ENCODE measurements at places on chromosomes 13 and 19.
A peak's percentile ranks its signal among the peaks of the same experiment; 100 is the strongest.

GRCh38 chr19:28297586-28298157 lies 915.3 kb downstream of the UQCRFS1 start:
- DNase-seq: no peak

DNA sequence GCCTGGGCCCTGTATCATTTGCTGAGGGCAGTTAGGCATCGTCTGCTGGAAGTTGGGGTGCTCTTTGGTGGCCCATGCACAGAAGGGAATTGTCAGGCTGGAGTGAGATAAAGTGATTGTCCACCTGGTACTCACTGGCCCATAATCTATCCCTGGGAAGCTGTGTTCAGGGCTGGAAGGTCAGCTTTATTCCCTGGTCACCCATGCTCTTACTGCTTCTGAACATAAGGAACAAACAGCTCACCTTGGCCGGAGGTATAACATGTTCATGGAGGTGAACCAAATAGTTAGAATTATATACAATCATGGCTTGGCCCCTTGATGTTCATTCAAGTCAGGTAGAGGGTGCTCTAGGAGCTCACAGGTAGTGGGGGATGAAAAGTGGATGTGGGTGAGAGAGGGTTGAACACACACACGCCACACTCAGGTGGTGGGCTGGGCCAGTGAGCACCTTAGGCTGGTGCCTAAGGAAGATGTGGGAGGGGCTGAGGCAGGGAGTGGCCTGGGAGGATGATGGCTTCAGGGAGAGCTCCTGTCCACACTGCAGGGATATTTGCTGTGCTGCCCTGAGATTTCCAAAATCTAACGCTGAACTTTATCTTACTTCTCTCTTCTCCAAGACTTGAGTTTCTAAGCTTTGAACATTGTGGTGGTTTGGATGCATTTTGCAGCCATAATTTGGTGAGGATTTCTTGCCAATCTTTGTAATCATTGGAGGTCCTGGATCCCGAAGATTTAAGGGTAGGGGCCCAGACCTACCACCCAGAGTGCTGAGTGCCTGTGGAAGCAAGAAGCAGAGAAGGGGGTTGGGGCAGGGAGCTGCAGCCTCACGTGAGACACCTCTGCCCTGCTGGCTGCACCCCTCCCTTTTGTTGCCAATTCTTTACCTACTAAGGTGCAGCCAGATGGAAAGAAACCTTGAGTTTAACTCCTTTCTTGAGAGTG lies 420.6 kb downstream of the ZNF536 start:
- no peak for DNase-seq

GRCh38 chr19:7397687-7398086 lies 49.0 kb downstream of the ARHGEF18 start:
- DNase-seq: no peak

DNA sequence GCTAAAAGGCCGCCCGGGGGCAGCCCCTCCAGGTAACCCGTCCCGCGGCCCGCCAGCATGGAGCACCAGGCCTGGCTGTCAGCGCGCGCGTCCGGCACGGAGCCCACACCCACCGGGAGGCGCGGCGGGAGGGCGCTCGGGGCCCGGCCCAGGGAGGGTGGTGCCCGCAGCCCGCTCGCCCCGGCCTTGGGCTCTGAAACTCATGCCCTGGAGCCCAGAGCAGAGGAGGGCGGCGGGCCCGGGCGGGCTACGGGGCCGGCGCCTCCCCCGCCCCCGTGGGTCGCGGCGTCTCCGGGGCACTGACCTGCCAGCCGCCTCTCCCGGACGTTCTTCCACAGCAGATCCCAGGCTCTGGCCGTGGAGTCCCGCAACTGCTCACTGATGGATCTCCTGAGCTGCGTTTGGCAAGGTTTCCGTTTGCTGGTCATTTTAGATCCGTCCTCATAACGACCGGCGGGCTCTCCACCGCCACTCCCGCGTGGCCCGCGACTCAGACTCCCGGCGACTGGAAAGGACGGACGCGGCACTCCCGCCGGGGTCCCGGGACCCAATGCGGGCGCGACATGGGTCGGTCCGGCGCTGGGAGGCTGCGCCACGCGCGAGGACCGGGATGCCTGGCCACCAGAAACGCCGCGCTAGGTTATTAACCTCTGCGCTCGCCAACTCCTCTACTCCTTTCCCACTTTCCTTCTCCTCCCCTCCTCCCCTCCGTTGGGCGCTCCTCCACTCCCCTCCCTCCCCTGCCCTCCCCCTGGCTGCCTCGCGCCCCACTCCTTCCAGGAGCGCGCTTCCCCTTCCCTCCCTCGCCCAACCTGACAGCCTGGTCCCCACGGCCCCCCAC lies 64.7 kb upstream of the STARD13 start:
- DNase-seq: no peak

- DNase-seq: no peak
These were observed 866 bp downstream of the COX7A1 start for GRCh38 chr19:36151144-36152018.

DNA sequence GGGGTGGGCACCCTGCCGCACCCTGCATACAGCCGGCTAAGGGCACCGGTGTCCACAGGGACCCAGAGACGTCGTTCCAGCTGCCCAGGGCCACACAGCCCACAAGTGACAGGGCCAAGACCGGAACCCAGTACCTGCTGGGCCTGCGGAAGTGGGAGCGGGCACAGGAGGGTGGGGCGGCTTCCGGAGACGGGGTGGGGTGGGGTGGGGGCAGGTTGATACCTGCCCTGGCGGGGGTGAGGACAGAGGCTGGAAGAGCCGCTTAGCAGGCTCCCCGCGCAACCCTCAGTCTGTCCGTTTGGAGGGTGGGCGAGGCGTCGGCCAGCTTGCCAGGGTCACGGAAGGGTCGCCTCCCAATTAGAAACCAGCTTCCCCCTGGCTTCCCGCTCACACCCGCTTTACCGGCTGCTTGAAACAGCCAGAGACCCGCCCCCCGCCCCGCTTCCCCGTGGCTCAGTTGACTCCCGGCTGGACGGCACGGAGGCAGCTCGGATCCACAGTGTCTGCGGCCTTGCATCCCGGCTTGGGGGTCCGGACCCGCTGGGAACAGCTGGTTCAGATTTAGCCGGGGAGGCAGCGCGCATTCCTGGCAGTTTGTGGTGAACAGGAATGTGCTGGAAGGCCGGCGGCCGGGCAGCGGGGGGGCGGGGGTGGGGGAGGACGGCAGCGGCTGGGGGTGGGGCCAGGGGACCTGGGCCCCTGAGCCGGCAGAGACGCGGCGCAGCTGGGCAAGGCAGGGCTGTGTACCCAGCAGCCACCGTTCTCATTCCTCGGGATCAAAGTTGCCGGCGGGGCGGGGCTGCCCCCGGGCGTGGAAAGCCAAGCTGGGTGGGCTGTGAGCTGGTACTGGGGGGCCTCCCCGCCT lies 1.9 kb downstream of the CNN2 start:
- DNase-seq: peak; percentile 67

- no peak for DNase-seq
These were observed 6.5 kb downstream of the MAB21L1 start for GRCh38 chr13:35469806-35470525.

DNA sequence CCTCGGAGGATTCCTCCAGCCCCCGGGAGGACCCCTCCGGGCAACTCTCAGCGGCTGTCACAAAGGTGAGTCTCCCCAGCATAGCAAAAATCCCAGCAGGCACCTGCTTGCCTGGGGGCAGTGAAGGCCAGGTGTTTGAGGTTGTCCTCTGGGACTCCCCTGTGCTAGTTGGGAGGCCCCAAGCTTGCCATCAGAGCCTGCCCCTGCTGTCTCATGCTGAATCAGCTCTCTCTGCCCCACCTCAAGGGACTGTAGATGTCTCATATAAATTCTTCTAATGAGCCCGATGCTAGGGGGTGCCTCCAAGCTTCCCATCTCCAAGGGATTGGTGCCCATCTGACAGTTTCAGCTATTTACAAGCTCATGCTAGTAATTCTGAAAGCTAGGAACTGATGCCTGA lies 53.6 kb downstream of the NWD1 start:
- no peak for DNase-seq

- DNase-seq: no peak
These were observed 21.6 kb downstream of the SPATA13 start for GRCh38 chr13:24181991-24182702.

GRCh38 chr13:29162638-29163235 lies 342.6 kb downstream of the MTUS2 start:
- DNase-seq: no peak

- no peak for DNase-seq
These were observed 18.9 kb downstream of the VASP start for GRCh38 chr19:45526143-45526542.

DNA sequence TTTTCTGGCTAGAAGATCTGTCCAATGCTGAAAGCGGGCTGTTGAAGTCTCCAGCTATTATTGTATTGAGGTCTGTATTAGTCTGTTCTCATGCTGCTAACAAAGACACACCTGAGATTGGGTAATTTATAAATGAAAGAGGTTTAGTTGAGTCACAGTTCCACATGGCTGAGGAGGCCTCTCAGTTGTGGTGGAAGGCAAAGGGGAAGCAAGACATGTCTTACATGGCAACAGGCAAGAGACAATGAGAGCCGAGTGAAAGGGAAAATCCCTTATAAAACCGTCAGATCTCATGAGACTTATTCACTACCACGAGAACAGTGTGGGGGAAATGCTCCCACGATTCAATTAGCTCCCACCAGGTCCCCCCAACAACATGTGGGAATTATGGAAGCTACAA lies 980.4 kb downstream of the SLITRK5 start:
- no peak for DNase-seq

- DNase-seq: no peak
These were observed 323.7 kb downstream of the MTUS2 start for GRCh38 chr13:29143847-29144246.

DNA sequence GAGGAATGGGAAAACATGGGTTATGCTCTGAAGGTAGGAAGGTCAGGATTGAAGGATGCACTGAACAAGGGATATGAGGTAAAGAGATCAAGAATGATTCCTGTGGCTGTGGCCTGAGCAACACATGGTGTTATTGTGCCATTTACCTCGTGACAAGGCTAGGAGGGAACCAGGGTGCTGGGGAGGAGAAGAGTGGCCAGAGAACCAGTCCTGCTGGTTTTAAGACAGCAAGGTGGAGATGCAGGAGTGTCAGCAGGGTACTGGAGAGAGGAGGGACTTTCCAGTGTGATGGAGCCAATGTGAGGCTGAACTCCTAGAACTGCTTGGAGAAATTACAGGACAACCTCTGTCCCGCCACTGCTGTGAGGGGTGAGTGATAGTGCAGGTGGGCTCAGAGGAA lies 282.4 kb downstream of the MYO16 start:
- no peak for DNase-seq

DNA sequence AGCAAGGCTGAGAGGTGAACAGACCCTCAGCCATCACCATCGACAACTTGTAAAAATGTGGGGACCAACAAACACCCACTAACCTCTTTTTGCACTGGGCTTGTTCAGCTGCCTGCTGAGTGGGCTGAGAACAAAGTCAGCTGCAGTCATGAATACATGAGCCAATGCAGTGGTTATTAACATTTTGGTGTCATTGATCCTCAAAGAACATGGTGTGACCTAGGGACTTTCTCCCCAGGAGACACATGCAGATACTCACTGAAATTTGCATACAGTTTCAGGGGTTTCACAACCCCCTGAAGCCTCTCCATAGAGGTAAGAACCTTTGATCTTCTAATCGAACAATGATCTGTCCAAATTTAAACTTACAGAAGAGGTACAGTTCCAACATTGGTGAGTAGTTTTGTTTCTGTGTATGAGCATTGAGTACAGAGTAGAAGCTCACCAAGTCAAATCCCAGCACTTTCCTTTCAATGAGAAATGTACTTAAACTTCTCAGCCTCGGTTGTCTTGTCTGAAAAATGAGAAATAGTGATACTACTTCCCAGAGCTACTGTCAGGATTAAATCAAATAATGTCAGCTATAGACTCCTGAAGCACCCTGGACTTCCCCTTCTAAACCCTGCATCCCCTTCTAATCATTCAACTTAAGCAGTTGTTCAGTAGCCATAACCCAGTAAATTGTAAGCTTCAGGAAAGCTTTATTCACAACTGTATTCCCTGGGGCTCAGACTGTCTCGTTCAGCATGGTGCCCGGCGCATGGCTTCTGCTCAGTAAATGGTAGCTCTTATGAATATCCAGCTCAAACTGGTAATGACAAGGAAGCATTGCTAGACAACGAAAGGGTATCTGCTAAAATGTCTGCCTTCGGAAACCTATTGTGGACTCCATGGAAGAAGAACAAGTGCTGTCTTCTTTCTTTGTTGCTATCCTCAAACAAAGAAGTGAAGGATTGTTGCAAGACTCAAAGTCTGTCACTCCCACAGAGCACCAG lies 148.7 kb downstream of the FOXO1 start:
- DNase-seq: no peak

- DNase-seq: no peak
These were observed 43.5 kb upstream of the NPAS1 start for GRCh38 chr19:46975925-46976782.

DNA sequence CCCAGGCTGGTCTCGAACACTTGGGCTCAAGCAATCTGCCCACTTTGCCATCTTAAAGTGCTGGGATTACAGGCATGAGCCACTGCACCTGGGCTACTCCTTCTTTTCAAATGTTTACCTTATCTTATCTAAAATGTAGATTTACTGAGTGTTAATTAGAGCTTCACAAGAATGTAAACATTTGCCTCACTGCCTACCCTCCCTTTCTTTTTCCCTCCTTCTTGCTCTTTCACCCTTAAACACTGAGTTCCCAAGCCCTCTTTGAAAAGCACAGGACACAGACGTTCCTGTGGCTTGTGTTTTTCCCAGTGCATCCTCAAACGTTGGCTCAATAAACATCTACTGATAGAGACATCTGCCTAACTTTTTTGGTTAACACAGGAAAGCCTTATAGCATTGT lies 32.7 kb upstream of the CYSLTR2 start:
- no peak for DNase-seq

- DNase-seq: no peak
These were observed 88.6 kb downstream of the UBL3 start for GRCh38 chr13:29761815-29762214.

GRCh38 chr13:100245104-100245503 lies 156.2 kb downstream of the PCCA start:
- DNase-seq: no peak

DNA sequence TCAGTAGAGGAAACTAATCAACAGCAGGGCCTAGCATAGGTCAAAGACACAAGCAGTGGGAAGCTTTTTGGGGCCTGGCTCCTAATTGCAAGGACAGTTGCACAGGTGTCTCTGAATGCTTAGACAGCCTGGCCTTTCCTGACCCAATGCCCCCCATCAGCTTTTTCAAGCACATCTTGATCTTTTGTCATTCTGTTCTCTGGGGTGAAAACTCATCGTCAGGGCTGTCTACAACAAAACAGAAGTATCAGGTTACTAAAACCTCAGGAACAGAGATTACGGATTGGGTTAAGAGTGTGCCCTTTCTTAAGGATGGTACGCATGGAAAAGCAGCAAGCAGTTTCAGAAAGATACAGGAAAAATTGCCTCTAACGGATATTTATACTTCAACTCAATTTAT lies 8.3 kb upstream of the ZNF254 start:
- DNase-seq: no peak

GRCh38 chr19:29858621-29859020 lies 46.8 kb downstream of the CCNE1 start:
- DNase-seq: no peak

GRCh38 chr13:91904005-91904404 lies 505.6 kb downstream of the GPC5 start:
- no peak for DNase-seq

DNA sequence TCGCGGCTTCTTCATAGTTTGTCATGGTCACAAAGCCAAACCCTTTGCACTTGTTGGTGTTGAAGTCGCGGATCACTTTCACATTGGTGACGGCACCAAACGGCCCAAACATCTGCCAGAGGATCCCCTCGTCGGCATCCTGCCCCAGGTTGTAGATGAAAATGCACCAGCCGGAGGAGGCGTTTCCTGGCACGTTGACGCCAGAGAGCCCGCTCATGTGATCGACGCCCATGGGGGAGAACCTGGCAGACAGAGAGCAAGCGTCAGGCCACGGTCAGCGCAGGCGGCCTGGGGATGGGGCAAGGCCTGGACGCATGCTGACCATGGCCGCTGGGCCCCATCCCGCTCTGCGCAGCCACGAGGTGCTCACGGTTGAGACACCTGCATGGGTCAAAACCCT lies 20.1 kb upstream of the TIMM44 start:
- DNase-seq: no peak
